ENCODE measurements at places on chromosomes 2 and 18. TPM values are rescaled to one million over a fixed set of nuclear protein-coding genes. Genes with fewer than 3 reads are reported as not detected.
A peak's percentile ranks its signal among the peaks of the same experiment; 100 is the strongest.

Gene CFLAR
- 57.2 TPM for total RNA-seq

Gene SLC9A4
- total RNA-seq, result 0.84 TPM

Gene IRS1
- 6.6 TPM for total RNA-seq

GRCh38 chr2:172372436-172372835, 55.0 kb upstream of the ITGA6 start:
- DNase-seq, result no peak

- peak; percentile 46 for DNase-seq
Observed at GRCh38 chr18:50847192-50847591, 27.4 kb upstream of the MRO start.

DNA sequence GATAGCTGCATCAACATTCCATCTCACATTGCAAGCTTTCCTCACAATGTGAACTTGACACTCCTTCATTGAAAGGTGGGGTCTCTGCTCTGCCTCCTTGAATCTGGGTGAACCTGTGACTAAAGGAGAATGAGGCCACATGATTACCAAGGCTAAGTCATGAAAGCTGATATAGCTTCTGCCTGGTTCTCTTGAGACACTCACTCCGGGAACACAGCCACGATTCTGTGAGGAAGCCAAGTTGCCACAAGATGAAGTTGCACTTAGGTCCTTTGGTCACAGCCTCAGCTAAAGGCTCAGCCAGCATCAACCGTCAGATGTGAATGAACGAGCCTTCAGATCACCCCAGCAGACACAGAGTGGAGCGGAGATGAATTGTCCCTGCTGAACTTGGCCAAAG, 94.7 kb upstream of the FAM136A start:
- no peak for DNase-seq

DNA sequence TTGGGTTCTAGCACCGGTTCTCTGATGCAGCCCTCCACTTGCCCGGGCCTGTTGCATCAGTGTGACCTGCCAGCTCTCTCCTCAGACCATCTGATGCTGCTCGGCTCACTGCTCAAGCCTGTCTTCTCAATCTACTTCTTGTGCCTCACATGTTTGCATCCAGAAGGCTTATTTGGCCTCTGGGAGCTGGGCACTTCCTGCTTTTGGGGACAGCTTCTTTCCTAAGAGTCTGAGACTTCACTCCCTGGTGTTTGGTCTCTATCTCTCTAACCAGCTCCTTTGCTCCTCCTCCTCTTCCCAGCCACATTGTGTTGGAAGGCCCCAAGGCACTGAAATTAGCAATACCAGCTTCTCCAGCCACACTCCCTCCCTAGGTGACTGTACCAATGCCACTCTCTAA, 212.8 kb downstream of the CDCA7 start:
- DNase-seq, result no peak

GRCh38 chr2:120430501-120430830, 84.5 kb downstream of the INHBB start:
- no peak for DNase-seq

GRCh38 chr18:49668574-49669275, 106.9 kb downstream of the LIPG start:
- DNase-seq, result no peak

Measured in A172 (cell line).